ENCODE measurements at places on chromosomes 12 and 14. TPM values are rescaled to one million over a fixed set of nuclear protein-coding genes. Genes with fewer than 3 reads are reported as not detected.
A peak's percentile ranks its signal among the peaks of the same experiment; 100 is the strongest.

- no peak for DNase-seq
Observed at GRCh38 chr14:84228702-84229101, 1301.2 kb upstream of the FLRT2 start.

- DNase-seq, result no peak
Observed at GRCh38 chr12:102964872-102965271, 7.4 kb downstream of the ASCL1 start.

DNA sequence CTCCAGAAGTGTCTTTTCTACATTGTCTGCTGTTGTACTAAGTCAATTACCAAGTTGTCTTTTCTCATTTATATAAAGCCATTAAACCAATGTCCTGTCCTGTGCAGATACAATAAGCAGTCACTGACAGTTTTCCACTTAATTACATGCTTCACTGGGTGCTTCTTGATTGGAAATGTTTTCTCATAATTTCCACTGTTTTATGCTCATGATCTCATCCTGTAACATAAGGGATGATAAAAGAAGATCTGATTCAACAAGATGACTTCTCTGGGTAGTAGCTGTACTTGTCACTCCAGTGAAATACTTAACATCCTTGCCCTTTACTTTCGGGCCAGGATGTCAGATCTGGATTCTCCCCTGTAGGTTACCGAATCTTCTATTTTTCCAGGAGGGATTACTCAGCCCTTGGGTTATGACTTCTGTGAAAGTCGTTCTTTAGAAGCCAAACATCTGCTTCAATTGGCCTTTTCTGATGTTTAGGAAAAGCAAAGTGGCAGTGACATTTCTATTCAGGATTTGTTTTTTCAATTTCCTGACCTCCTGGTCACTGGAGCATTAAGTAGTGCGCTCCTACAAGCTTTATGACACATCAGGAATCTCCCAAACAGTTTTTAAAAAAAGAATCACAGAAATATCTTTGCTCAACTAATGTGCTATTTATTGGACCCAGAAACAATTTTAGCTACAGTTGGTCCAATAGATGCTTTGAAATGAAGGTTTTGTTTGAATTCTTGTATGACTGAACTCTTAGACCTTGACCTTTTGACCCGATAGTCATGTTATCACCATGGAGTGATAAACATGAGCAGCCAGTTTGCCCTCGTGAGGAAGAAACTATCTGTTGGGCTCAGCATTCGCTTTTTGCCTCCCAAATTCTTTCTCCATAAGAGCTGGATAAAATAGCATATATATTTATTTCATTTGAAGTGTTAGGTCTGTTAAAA, 234.5 kb upstream of the SSTR1 start:
- no peak for DNase-seq

The KLRC3 gene
- 5.2 TPM for total RNA-seq

GRCh38 chr14:71264260-71264659, 357.0 kb downstream of the PCNX1 start:
- no peak for DNase-seq

GRCh38 chr14:53295985-53296582, 143.0 kb upstream of the DDHD1 start:
- DNase-seq, result peak; percentile 55

DNA sequence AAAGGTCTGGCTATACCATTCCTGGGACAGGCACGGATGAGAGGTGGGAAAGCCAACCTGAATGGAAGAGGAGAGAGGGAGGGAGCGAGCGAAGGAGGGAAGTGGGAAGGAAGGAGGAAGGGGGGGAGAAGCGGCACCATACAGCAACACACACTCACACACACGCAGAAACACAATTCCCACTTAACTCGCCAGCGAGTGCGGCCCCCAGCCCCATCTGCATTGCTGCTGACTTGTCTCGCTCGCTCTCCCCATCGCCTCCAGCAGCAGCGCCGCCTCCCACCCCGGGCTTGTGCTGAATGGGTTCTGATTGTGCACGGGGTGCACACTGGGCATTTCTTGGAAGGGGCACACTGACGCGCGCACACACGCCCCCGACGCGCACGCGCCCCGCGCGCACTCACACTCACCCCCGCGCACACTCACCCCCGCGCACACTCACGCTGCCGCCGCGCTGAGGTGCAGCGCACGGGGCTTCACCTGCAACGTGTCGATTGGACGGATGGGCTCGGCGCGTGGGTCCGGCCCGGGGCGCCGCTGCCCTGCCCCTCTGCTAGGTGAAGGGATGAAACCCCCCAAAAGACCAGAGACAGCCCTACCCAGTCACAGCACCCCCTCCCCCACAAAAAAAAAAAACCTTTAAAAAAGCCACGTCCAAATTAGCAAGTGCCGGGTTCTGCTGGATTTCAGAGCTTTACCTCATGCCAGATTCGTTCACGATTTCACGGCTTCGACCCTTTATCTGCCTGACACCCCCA, 685 bp downstream of the GRIN2B start:
- no peak for DNase-seq
